ENCODE measurements at places on chromosomes 1 and 21.

DNA sequence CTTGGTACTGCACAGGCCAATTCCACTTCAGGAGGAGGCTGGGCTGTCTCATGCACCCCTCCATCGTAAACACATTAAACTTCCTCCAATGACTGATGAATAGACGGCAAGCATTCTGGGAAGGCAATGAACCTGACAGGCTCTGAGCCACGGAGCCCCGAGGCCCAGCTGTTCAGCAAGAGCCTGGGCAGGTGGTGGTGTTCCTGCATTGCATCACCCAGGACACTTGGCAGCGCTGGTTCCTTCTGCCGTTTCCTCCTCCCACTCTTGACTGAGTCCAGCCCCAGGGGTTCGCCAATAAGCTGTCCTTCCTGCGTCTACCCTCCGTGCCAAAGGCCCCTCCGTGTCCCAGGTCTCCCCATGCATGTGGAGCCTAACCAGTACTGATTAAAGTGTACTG, 109.8 kb downstream of the JAK1 start:
- peak; percentile 25 for DNase-seq

- DNase-seq = no peak
Observed at GRCh38 chr1:205144751-205145150, 23.0 kb upstream of the RBBP5 start.

GRCh38 chr1:22639286-22639685, 2.9 kb downstream of the C1QA start:
- no peak for DNase-seq

DNA sequence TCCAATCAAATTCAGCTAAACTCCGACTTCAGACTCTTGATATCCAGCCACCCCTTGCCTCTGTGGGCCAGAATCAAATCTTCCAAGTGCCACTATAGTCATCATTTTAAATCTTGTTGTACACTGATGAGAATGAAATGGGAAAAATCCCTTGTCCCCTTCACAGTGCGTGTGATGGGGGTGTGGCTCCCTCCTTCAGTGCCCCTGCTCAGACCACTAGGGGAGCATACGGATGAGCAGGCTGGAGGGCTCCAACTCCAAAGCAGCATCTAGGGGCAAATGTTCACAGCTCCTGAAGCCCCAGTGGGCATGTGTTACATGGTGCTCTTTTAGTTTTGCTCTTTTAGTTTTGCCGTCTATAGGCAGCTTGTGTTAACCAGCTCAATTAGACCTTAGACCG, 35.4 kb upstream of the HSD3B1 start:
- no peak for DNase-seq

DNA sequence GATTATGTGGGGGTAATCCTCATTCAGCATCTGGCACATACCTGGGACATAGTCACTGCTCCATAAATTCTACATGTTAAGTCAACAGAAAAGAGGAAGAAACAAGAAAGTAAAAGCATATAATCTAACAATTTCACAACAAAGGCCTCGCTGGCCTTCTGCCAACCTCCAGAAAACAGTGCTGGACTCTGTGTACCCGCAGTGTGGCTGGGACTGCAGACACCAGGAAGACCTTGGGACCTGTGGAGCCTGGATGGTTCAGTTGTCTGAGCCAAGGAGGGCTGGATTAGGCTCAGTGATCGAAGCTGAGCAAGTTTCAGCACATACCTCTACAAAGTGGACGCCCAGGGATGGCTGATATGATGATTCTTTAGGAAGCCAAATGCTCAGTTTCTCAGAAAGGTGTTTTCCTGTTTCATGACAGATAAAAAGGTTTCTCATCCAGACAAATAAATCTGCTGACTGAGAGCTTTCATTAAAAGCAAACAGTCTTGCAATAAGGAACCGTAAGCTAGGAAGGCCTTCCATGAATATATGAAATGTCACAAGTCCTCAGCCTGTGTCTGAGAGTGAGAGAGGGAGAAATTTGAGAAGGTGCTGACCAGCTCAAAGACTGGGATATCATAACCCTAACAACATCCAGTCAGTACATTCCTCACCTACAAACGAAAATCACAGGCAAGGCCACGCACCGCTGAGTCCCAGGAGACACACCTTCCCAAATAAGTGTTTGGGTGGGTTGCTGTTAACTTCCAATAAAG, 48.4 kb downstream of the CAPZB start:
- peak; percentile 77 for DNase-seq

All from inflammatory macrophage (primary cell).